ELF-1 (cell line): ENCODE measurements at places on chromosomes 3 and 15.

DNA sequence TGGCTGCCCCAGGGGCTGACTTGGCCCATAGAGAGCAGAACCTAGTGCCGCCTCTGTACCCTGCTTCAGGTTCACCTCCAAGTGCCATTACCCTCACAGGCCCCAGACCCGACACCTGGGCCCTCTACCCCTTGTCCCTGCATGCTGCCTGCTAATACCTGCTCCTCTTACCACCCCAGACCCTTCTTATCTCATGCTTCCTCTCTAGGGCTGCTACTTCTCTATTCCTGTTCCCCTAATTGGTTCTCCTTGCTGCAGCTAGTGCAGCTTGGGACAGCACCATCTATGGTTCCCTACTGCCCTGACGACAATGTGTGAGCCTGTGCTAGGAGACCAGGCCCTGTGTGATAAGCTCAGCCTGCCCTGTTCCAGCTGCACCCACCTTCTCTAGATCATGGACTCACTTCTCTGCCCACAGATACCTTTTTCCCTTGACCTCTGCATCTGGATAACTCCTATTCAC lies 15.3 kb downstream of the HDAC11 start:
- DNase-seq, result no peak

- DNase-seq, result no peak
Observed at GRCh38 chr3:186166491-186167288, 57.8 kb upstream of the ETV5 start.

GRCh38 chr15:49041426-49041825 lies 4.8 kb downstream of the SECISBP2L start:
- no peak for DNase-seq

DNA sequence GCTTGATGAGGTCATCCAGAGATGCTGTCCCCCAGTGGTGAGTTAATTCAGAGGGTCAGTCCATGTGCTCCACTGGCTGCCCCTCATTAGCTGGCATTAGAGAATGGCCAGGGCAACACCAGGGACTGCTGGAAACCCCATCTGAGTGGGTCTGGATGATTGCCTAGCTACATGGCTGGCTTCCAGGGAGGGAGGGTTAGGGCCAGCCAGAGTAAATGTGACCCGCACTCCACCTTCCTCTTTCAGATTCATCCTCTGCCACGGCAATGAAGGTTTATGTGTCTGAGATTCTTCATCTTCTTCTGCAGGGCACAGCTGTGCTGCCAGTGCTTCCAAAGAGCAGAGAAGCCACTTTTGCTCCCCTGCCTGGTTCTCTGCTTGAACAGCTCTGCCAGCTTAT lies 391.9 kb downstream of the OCA2 start:
- DNase-seq, result no peak
